ENCODE measurements at places on chromosomes 7 and 10.

DNA sequence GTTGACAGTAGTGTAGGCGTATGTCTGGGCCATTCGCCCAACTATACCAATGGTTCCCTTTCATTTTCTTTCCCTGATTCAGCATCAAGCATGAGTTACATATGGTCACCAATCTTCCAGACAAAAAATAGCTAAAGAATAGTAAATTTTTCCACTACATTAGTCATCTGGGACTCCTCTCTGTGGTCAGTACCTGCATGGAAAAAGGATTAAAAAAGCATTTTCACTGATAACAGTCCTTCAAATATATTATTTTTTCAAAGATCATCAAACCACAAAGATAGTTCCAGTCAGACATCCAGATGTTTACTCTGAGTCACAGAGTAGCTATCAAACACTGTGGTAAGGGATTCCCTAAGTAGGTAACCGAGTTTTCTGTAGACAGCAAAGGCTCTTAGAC is 302.6 kb upstream of the SEMA3D start:
- DNase-seq = no peak

GRCh38 chr7:117564627-117565026 is 84.8 kb downstream of the CFTR start:
- DNase-seq = no peak

- no peak for DNase-seq
Measured at GRCh38 chr10:34696423-34696822, 118.7 kb downstream of the PARD3 start.

GRCh38 chr10:88027570-88027969 is 164.1 kb downstream of the PTEN start:
- DNase-seq = no peak

DNA sequence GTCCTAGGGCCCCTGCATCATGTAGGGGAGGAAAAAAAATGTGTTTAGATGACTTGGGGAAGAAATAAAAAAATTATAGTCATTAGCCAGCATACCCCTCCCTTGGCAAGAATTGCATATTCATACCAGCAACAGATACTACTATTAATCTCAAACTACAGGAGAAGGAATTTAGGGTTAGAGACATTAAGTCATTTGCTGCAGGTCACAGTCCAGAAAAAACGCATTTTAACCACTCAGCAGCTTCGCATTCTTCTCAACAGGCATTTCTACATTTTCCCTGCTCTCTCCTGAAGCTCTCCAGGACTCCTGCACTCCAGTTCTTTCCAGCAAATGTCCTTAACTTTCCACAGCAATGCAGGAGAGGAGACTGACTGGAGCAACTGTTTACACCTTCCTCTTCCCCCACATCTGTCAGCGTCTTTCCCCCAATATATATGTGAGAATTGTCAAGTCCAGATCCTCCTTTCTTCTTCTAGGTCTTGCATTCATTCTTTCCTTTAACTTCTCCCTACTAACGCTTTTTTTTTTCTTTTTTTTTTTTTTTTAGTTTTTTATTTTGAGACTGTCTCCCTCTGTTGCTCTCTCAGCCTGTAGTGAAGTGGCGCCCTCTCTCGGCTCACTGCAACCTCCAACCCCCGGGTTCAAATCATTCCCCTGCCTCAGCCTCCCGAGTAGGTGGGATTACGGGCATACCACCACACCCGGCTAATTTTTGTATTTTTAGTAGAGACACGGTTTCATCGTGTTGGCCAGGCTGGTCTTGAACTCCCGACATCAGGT is 35.6 kb downstream of the PRPS1L1 start:
- DNase-seq = no peak

DNA sequence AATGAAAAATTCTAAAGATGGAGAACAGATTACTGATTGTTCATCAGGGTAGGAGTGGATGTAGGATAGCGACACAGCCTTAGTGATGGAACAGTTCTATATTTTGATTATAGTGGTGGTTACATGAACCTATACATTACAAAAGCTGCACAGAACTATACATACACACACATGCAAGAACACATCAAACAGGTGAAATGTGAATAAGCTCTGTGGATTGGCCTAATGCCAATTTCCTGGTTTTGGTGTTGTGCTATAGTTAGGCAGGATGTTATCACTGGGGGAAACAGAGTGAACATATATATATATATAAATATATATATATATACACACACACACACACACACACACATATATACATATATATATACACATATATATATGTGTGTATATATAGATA is 76.4 kb upstream of the PIK3CG start:
- DNase-seq = no peak

GRCh38 chr7:98562871-98563495 is 54.1 kb upstream of the NPTX2 start:
- no peak for DNase-seq

GRCh38 chr7:69799048-69799697 is 200.9 kb downstream of the AUTS2 start:
- DNase-seq = no peak

All from brain pericyte (primary cell).